Vagina (tissue), 2 donors: ENCODE measurements at places on chromosomes 11 and 22. TPM values are rescaled to one million over a fixed set of nuclear protein-coding genes. Genes with fewer than 3 reads are reported as not detected.

DNA sequence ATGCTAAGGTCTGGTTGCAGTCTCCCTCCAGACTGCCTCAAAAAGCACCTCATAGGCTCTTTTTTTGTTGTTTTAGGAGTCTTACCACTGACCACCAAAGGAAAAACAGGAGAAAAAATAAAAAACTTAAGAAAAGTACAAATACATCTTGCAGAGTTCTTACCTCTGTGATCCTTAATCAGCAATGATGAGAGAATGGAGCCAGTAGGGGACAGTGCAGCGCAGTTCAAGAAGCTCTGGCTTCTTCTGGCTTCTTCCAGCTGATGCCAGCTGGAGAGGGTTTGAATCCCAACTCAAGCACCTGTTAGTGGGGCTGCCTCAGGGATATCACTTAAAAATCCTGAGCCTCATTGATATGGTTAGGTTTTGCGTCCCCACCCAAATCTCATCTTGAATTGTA, 223.3 kb upstream of the ISX start:
- DNase-seq: no peak

GRCh38 chr11:117547946-117548345, 220.3 kb downstream of the CEP164 start:
- DNase-seq: no peak

Gene P2RX3
- total RNA-seq: not detected

- no peak for DNase-seq
These were observed 17.9 kb upstream of the FJX1 start for GRCh38 chr11:35600331-35600838.

GRCh38 chr11:1499261-1499890, 12.8 kb upstream of the MOB2 start:
- DNase-seq: no peak

GRCh38 chr11:132024587-132025295, 654.3 kb downstream of the NTM start:
- DNase-seq: no peak

- no peak for DNase-seq
These were observed 16.2 kb upstream of the SPTY2D1 start for GRCh38 chr11:18650353-18650752.

Gene OR52K1
- not detected for total RNA-seq

Gene CAPN5
- total RNA-seq: 15.0 TPM

Gene LARGE1
- 29.5 TPM for total RNA-seq

Gene PKDREJ
- not detected for total RNA-seq

Gene PTPRJ
- total RNA-seq: 4.7 TPM
